ENCODE measurements at places on chromosomes 7 and 10.

DNA sequence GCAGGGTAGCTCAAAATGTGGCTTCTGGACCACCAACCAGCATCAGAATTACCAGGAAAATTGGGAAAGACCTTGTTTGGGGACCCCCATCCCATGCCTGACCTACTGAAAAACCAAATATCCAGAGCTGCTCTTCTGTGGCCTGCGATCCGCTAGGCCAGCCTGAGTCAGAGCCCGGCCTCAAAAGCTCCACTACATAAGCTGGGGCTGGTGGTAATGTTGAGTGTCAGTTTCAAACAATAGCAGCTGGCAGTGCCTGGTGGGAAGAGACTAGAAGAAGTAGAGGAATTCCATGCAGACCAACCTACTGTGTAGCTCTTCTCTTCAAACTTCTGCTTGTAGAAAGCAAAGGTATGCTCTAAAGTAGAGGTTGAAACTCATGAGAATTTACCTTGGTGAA, 52.0 kb downstream of the KLRG2 start:
- DNase-seq = no peak

DNA sequence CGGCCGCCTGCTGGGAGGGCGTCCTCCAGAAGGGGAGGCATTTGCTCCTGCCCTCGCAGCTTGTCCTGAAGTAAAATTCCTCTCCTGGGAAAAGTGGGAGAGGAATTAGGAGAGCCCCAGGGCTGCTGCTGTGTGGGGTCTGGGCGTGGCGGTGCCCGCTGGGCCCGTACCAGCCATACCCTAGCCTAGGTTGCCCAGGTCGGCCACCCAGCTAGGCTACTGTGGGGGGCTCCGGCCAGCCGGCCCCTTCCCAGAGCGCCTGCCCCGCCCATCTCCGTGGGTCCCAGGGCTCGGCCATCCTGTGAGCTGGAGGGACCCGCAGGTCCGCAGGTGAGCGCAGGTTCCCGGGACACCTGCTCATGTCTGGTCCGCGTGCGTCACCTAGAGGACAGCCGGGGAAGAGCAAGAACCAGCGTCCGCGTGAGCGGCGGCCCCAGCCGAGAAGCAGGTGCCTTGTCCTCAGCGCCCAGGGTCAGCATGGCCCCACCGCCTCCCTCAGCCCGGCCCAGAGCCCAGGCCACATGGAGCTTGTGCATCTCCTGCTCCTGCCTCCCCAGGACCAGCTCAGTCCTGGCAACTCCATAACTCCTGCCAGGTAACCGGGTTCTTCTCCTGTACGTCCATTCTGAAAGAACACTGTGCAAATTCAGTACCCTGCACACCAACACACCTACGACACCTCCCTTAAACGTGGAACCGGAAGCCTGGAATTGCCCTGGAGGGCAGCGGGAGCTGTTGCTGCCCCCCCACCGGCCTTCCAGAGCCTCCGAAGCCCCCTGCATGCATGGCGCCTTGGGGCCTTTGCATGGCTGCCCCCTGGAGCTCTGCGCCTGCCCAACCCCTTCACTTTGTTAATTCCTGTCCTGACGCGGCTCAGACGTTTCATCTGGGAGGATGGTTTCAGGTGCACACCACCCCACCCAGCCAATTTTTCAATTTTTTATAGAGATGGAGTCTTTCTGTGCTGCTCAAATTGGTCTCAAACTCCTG, 22.8 kb upstream of the FOXL3 start:
- no peak for DNase-seq

GRCh38 chr7:128860158-128861073, 2.2 kb upstream of the ATP6V1F start:
- DNase-seq = no peak

- DNase-seq = no peak
Measured at GRCh38 chr7:117480055-117480362, 184 bp downstream of the CFTR start.

- no peak for DNase-seq
Measured at GRCh38 chr10:50648089-50648934, 24.6 kb upstream of the SGMS1 start.

- no peak for DNase-seq
Measured at GRCh38 chr10:86677374-86677773, 9.1 kb downstream of the LDB3 start.

- DNase-seq = no peak
Measured at GRCh38 chr7:13860734-13861133, 128.7 kb downstream of the ETV1 start.

DNA sequence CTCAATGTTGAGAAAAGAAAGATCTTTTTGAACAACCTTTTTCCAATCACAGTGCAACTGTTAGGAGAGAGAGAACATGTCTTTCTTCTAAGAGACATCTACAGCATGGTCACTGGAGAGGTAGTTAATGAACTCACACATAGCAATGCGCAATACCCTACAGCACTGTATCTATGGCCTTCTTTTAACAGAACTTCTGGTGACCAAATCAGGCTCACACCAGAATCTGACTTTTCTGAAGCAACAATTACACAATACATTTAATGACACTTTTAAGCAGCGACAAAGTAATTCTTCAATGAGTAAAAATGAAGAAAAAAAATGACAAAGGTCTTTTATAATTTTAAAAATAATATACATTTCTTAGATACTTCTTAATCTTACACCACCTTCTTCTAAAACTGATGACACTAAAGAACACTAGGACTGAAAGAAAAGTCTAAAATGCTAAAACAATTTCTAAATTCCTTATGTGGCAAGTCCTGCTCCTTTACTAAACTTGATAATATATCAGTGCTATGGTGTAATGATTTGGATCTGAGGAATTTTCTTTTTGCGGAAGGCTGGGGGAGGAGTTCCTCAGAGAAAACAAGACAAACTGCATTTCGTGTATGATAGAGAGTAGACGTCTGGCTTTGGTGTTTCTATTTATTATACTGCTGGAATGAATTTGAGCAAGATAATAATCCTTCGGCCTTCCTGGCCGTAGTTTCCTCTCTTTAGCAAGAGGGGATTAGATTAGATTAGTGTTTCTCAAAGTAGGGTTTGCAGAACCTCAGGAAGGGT, 166.3 kb downstream of the ZNF438 start:
- DNase-seq = no peak

DNA sequence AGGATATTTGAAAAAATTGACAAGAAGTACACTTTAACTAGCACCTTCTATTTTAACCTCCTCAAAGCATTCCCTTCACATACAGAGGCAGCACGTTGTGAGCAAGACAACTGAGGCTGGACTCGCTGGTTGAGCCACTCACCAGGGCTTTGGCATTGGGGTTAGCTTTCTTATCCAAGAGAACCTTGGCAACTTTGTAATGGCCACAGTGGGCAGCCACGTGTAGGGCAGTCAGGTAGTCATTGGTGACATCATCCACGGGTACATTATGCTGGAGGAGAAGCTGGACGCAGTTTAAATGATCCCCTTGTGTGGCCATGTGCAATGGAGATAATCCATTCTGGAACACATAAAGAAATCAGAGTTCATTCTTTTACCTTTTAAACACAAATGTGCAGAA, 181.8 kb downstream of the ANK3 start:
- no peak for DNase-seq

DNA sequence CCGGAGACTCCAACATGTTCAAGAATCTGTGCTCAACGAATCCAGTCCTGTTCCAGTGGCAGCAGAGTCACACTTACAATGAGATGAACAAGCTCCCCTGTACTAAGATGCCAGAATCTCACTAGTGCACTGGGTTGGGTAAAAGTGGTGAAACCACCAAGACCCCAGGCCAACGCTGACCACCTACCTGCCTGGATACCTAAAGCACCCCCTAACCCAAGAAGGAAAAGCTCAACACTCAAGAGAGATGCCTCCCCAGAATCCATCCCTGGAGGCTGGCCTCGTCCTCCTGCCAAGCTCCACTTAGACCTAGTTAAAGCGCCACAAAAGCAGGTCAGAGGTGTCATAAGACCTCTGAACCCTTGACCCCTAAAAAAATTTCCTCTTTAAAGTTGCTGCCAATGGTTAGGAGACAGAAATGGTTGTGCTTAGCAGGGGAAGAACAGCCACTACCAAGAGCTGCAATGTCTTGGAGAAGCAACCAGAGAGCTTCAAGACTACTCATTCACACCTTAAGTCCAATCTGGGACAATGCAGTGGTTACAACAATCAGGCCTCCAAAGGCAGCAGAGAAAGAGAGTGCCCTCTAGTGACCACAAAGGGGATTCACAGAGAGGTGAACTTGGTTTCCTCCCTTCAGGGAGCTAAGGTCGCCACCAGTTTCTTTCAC, 94.6 kb upstream of the MACROH2A2 start:
- DNase-seq = no peak

DNA sequence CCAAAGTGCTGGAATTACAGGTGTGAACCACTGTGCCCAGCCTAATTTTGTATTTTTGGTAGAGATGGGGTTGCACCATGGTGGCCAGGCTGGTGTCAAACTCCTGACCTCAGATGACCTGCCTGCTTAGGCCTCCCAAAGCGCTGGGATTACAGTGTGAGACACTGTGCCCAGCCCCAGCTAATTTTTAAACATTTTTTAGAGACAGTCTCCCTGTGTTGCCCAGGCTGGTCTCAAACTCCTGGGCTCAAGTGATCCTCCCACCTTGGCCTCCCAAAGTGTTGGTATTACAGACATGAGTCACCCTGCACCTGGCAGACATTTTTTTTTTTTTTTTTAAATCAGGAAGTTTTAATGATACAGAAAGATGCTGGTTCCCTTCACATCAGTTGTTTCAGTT, 15.5 kb downstream of the DENND10 start:
- no peak for DNase-seq

DNA sequence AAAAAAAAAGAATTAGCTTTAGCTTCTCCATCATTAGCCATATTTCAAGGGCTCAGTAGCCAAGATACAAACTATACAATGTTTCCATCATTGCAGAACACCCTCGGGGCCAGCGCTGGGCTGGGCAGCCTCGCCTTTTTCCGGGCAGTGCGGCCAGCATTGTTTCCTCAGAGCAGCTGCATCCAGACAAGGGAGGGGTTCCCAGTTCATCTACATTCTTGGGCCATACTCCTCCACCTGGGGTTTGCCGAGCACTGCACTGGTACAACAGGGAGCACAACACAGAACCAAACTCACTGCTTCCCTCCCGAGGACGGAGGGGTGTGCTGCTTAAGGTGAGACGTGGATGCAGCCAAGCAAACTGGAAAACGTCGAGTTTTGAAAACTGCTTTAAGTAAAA, 2.4 kb upstream of the PKD1L1 start:
- DNase-seq = no peak

GRCh38 chr7:132249256-132249971, 326.9 kb downstream of the PLXNA4 start:
- no peak for DNase-seq

GRCh38 chr7:95066737-95067530, 159.5 kb downstream of the PPP1R9A start:
- DNase-seq = no peak

GRCh38 chr7:34227525-34227924, 322.2 kb downstream of the BMPER start:
- no peak for DNase-seq

DNA sequence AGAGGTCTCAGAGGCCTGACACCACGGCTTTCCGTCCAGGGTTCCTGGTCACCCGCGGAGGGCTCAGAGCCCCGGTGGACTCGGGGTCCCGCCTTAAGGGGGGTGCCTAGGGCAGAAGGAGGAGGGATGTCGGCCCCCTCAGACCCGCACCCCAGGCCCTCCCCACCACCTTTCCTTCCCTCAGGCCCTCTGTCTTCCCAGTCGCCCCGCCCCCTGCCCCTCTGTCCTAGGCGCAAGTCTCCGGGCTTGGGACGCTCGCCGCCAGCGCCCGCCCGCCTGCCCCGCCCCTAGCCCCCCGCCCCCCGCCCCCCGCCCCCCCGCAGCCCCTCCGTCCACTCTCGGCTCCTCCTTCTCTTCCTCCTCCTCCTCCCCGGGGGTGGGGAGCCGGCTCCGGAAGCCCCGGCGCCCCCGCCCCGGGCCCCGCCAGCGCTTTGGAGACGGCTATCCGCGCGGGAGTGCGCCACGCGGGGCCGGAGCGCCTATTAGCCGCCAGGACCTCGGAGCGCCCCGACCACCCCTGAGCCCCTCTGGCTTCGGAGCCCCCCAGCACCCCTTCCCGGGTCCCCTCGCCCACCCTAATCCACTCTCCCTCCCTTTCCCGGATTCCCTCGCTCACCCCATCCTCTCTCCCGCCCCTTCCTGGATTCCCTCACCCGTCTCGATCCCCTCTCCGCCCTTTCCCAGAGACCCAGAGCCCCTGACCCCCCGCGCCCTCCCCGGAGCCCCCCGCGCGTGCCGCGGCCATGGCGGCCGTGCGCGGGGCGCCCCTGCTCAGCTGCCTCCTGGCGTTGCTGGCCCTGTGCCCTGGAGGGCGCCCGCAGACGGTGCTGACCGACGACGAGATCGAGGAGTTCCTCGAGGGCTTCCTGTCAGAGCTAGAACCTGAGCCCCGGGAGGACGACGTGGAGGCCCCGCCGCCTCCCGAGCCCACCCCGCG, at the start of gene AEBP1:
AEBP1 (plus strand) TSS at position 423 of the 937 bp plus-strand sequence; CDS start at position 744, 321 bp downstream.
- no peak for DNase-seq

- no peak for DNase-seq
Measured at GRCh38 chr7:45328403-45328981, 170.9 kb downstream of the RAMP3 start.

DNA sequence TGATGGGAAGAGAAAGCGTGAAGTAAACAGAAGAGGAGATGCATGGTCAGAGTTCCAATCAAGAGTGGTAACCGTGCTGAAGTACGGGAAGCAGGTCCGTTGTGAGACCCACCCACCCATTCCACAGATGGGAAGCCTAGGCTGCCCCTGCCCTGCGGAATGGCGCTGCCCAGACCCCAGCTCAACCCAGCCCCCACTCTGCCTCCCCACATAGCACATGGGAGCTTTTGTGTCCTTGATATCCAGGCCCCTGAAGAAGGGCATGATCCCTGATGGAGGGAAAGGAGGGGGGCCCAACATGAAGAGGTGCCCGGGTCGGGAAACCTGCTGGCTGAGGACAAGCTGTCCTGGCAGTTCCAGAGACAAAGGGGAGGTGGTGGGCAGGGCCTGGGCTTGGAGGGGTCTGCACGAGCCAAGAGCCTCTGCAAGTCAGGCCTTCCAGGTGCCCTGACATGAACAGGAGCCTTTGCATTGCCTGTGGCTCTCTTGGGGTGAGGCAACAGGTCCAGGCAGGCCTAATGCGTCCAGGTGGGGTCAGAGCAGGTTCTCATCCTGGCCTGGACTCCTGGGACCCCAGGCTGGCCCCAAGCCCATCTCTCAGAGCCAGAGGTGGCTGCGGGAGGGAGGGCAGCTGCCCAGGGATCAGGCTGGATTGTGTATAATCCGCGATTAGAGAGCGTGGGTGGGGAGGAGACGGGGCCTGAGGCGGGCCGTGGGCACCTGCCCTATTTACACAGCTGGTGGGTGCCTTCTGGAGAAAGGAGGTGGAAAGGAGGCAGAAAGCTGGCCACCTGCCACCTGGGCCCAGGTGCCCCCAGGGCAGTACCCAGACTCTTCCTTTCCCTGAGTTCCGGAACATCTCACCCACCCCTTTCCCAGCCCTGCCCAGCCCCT, 23.5 kb downstream of the YKT6 start:
- no peak for DNase-seq
